NAMALWA (cell line): ENCODE measurements at places on chromosomes 1 and 21.

- DNase-seq, result no peak
These were observed 141.4 kb upstream of the RAB4A start for GRCh38 chr1:229129301-229130027.

DNA sequence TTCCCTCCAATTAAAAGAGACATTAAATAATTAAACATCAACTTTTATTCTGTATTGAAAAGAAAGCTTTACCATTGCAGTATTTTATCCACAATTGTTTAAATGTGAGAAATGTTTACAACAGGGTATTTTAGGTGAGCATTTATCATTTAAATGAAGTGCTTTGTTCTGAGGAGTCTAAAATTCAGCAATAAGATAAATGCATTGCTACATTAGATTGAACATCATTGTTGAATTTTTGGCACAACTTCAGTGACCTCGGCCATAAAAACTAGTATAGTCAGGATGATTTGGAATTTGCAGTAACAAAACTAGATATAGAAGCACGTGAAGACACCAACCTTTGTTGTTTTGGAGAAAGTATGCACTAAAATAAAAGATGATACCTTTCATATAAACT is 692.9 kb downstream of the USP25 start:
- DNase-seq, result no peak

DNA sequence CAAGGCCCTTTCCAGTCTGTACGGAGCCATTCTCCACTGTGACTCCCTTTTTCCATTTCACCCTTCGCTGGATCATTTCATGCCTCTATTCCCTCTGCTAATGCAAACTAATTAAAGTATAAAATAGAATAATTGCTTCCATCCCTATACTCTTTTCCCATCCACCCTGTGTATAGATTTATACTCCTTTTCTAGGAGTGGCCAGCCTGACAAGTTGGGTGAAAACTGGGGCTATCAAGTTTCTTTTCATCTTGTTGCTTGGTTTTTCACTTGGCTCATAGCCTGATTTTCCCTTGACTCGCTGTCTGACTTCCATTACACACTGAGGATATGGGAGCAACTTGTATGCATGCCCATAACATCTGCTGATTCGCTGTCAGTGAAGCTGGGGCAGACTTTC is 107.0 kb downstream of the PLXNA2 start:
- DNase-seq, result no peak

DNA sequence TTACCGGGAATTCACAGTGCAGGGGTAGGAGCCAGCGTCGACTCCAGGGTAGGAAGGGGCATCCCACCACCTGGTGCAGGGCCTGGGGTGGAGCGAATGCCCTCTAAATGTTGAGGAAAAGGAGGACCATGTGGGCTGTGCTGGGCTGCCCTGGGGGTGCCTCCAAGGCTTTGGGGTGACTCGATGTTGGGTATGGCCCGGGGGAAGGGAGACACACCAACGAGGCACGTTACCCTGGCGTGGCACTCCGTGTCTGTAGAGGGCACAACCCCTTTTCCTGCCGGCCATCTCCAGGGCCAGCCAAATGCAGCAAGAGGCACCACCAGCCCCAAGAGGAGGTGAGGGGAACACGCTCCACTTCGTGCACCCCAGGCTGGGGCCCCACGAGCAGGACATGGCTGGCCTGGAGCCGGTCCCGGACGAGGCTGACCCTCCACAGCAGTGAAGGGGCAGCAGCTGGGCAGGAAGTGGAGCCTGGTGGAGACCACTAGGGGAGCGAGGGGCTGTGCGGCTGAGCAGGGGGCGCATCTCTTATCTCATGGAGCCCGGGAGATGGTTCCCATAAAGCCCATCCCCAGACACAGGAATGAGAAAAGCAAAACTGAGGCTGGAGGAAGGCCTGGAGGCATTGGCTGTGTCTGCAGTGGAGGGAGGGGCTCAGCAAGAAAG is 11.2 kb downstream of the ACTRT2 start:
- no peak for DNase-seq

- peak; percentile 43 for DNase-seq
These were observed 133.0 kb downstream of the LRRC7 start for GRCh38 chr1:69700770-69701169.

GRCh38 chr1:77308889-77309621 is 27.2 kb downstream of the AK5 start:
- DNase-seq, result no peak

- DNase-seq, result no peak
These were observed 319.4 kb downstream of the KCNH1 start for GRCh38 chr1:210814382-210815123.

GRCh38 chr1:31700468-31701090 is 3.2 kb downstream of the COL16A1 start:
- no peak for DNase-seq

DNA sequence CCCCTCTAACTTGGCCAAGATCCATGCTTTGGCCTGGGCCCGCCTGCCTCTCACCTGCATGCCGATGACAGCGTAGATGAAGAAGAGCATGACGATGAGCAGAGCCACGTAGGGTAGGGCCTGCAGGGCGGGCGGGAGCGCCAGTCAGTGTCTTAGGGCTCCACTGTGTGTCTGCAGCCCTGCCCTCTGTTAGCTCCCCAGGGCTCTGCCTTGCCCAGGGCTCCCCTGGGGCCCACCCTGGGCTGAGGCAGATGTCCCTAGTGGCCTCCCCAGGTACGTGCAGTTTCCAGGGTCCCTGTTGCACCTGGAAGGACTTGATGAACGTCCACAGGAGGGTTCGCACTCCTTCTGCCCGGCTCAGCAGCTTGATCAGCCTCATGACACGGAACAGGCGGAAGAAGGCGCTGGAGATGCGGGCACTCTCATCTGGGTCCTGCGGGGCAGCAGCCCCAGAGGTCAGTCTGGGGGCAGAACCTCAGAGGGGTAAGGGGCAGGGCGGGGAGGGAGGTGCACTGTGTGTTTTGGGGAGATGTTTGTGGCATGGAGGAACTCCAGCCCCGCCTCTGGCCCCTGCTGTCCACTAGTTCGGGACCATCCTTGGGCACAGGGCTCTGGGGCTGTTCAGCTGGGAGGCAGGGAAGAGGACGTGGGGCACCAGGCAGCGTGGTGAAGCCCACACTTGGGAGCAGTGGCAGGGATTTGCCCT is 29.8 kb upstream of the KIF21B start:
- DNase-seq, result peak; percentile 42

- peak; percentile 49 for DNase-seq
These were observed 160.2 kb upstream of the COA6 start for GRCh38 chr1:234212764-234213657.

GRCh38 chr21:21406921-21407320 is 408.7 kb downstream of the NCAM2 start:
- no peak for DNase-seq

DNA sequence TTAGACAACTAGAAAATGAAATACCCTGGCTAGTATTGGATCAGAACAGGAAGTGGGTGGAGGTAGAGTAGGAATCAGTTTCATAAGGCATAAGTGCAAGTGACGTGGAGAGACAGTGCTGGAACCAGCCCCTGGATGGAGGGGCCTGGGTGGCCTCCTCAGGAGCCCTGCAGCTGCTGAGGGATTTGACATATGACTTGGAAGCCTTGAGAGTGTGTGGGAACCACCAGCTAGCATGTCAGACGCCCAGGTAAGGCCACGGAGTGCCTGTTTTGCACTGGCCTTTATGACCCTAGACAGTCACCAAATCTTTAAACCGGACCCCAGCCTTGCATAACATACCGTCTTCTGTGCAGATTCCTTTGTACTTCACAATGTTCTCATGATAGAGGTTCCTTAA is 94.4 kb downstream of the RAVER2 start:
- DNase-seq, result no peak

- DNase-seq, result no peak
These were observed 279.9 kb upstream of the ADAMTS5 start for GRCh38 chr21:27246741-27247140.

DNA sequence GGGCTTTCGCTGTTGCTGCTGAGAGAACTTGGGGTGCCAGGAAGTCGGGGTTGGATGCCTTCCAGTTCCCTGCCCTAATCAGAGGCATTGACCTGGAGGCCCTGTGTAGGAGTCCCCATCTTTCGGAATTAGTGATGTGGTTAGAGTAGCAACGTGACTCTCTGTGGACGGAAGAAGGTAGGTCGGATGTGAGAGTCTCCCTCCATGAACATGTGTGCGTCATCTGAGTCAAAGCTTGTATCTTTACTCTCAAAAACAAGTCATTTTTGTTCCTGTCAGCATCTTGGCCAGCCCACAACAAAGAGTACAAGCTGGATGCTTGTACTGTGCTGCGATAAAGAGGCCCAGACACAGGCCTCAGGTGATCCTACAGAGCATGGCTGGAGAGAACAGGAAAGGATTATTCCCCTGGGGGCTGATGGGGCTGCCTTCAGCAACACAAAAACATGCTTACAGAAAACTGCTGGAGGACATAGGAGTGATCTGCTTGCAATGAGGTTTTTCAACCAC is 31.0 kb upstream of the IL10 start:
- no peak for DNase-seq

DNA sequence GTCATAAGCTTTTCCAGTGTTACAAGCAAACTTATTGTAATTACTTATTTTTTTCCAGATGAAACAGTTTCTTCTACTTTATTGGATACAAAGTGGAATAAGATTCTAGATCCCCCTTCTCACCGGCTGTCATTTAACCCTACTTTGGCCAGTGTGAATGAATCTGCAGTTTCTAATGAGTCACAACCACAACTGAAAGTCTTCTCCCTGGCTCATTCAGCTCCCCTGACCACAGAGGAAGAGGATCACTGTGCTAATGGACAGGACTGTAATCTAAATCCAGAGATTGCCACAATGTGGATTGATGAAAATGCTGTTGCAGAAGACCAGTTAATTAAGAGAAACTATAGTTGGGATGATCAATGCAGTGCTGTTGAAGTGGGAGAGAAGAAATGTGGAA is 95.5 kb downstream of the ZFYVE9 start:
- DNase-seq, result no peak

GRCh38 chr1:175478217-175478616 is 265.2 kb downstream of the TNR start:
- DNase-seq, result no peak

- DNase-seq, result no peak
These were observed 11.5 kb upstream of the TAS1R2 start for GRCh38 chr1:18870957-18871356.

- DNase-seq, result no peak
These were observed 10.1 kb upstream of the TMEM52 start for GRCh38 chr1:1929102-1929638.

DNA sequence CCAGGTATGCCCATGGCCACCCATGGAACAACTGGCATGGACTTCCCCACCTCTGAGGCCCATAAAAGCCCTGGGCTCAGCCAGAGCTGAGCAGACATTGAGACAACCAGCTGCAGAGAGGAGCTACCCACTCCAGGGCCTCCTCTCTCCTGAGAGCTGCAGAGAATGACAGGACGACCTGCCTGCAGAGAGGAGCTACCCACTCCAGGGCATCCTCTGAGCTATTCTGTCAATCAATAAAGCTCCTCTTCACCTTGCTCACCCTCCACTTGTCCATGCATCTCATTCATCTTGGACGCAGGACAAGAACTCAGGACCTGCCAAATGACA is 43.4 kb downstream of the MATN1 start:
- no peak for DNase-seq

GRCh38 chr1:234975941-234976860 is 152.4 kb downstream of the TOMM20 start:
- no peak for DNase-seq

DNA sequence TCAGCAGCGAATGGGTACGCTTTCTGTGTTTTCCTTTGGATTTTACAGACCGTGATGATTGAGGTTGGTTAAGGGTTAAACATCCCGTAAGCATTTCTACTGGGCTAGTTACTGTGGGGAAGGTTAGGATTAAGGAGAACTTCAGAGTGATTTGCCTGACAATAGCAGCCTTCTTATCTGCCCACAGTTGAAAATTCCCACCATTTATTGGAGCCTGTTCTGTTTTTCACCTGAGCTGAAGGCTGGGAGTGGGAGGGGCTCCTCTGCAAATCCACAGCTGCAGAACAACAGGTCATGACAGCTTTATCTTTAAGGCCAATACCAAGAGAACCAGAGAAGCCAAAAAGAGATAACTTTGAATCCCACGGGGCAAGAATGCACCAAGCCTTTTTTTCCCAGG is 168.6 kb downstream of the KAZN start:
- DNase-seq, result no peak

- no peak for DNase-seq
These were observed 6.2 kb downstream of the KCNA3 start for GRCh38 chr1:110668549-110668948.

DNA sequence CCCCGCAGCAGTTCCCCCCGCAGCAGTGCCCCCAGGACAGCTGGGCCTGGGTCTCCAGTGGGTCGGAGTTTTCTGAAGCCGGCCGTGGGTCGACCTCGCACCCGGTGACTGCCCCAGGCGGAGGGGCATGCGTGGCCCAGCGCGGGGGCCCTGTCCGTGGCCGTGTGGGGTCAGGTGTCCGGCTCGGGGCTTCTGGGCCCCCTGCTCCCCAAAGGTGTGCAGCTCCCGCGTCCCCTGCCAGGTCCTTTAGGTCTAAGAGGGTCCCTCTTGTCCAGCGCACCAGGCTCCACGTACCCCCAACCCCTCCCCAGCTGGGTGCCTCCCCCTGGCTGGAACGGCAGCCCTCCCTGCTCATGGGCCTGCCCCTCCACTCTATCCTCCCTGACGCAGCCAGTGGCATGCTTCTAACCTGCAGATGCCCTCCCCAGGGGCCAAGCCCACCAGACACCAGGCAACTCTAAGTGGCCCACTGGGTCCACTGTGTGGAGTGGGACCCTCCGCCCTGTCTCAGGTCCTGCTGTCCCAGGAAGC is 5.9 kb upstream of the HES4 start:
- DNase-seq, result no peak

DNA sequence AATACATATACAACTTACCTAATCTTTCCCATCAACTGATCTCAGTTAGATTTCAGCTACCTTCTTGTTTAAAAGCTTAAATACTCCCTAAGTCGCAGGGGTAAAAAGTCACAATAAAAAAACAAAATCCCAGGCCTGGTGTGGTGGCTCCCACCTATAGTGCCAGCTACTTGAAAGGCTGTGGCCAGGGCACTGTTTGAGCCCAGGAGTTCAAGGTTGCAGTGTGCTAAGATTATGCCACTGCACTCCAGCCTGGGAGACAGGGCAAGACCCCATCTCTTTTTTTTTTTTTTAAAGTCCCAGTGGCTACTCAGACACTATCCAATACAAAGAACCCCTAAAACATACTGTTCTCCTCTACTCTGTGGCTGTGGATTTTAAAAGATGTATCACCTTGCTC is 228.3 kb downstream of the DENND1B start:
- no peak for DNase-seq

DNA sequence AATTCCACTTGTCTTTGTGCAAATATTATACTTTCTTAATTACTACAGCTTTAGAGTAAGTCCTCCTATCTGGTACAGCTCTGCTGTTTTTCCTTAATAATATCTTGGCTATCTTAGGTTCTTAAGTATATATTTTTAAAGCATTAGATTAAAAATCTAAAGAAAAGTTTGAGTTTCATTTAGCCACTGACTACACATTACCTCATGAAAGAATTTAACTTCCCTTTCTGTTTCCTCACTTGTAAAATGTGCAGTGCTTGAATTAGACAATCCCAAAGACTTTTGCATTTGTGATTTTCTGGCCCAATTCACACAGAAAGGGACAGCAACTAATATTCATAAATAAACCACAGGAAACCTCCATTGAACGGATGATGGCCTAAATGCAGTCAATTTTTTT is 126.4 kb upstream of the SAMSN1 start:
- DNase-seq, result no peak

- DNase-seq, result peak; percentile 26
These were observed 18.8 kb upstream of the ZNF281 start for GRCh38 chr1:200428482-200429205.

GRCh38 chr1:63824451-63824850 is 50.6 kb downstream of the ROR1 start:
- DNase-seq, result no peak

- DNase-seq, result no peak
These were observed 90.1 kb downstream of the UCHL5 start for GRCh38 chr1:192969091-192969490.
